NCI-H2227 treated with DMSO at 0.1 percent for 48 hours (cell line): ENCODE measurements at places on chromosomes 7 and 10.

DNA sequence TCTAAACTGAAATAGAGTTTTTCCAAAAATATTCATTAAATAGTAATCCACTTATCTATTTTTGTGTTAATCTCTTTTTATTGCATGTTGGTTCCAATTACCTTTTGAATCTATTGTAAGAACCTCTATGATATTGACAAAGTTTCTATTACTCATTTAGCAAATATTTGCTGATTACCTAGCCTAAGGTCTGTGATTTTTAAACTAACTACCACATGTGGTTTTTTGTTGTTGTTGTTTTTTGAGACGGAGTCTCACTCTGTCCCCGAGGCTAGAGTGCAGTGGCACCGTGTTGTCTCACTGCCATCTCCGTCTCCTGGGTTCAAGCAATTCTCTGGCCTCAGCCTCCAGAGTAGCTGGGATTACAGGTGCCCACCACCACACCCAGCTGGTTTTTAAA is 2.0 kb upstream of the ASB13 start:
- DNase-seq = no peak

- DNase-seq = no peak
These were observed 239.7 kb upstream of the MKLN1 start for GRCh38 chr7:131087756-131088658.

DNA sequence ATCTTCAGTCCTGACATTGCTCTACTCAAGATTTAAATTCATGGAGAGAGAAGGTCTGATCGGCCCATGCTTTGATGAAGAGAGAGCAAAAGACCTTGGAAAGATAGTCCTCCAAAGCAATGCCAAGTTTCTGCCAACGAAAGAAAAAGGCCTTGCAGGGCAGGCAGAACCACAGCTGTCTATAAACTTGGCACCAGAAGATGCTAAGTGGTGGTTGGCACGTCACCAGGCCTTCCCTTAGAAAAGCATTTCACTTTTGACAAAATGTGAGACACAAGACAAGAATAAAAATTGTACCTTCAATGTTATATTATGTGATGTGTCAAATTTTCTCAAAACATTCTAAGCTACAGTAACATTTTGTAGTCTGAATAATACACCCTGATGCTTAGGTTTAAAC is 42.0 kb upstream of the FGFR2 start:
- no peak for DNase-seq

GRCh38 chr10:96250349-96250748 is 21.0 kb downstream of the BLNK start:
- no peak for DNase-seq

- no peak for DNase-seq
These were observed 623.4 kb upstream of the NRG3 start for GRCh38 chr10:81251457-81252115.

DNA sequence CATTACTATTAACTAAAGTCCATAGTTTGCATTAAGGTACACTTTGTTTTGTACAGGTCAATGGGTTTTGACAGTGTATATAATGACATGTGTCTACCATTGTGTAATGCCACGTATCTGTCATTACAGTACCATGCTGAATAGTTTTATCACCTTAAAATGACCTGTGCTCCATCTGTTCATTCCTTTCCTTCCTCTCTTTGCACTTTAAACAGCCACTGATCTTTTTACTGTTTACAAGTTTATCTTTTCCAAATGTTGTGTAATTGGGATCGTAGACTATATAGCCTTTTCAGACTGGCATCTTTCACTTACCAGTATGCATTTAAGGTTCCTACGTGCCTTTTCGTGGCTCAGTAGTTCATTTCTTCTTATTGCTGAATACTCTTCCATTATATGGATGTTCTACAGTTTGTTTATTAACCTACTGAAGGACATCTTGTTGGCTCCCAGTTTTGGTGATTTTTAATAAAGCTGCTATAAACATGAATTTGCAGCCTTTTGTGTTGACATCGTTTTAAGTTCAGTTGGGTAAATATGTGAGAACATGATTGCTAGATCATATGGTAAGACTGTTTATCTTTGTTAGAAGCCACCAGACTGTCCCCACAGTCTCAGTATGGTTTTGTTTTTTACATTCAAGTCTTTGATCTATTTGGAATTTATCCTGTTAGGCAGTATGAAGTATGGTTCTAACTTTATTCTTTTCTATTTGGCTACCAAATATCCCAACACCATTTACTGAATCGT is 24.7 kb downstream of the STAM start:
- DNase-seq = no peak

GRCh38 chr7:16323313-16323712 is 98.0 kb downstream of the CRPPA start:
- no peak for DNase-seq

DNA sequence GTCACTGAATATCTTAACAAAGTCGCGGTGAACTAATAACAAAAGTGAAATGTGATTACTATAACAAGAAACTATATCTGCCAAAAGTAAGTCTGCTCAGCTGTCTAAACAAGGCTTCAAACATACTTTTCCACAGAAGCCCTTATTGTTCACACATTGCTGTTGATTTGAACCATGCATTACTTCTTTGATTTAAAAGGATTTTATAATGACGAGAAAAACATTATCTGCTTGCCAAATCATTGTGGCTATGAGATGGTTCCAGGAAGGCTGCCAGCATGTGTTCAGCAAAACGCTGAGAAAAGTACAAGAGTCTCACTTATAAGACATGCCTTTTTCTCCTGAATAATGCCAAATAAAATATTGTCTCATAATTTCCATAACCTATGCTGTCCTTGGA is 24.4 kb downstream of the RNF133 start:
- DNase-seq = no peak

- DNase-seq = no peak
These were observed 30.7 kb downstream of the RTKN2 start for GRCh38 chr10:62237966-62238365.

DNA sequence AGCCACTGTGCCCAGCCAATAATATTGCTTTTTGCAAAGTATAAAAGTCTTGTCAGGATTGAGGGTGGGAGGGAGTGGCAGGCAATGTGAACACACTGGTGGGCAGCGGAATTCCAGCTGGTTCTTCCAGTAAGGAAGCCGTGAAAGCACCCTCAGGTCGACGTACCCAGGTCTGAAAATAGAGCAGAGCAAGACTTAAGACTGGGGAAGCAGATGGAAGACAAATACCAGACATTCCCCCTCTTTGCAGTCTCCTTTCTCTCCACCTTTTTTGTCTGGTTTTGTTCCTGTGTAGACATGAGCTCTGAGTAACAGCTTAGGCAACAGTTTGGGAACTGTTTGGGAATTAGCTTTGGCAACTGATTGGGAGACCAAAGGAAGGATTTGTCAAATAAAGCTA is 17.6 kb upstream of the CSTF2T start:
- no peak for DNase-seq

DNA sequence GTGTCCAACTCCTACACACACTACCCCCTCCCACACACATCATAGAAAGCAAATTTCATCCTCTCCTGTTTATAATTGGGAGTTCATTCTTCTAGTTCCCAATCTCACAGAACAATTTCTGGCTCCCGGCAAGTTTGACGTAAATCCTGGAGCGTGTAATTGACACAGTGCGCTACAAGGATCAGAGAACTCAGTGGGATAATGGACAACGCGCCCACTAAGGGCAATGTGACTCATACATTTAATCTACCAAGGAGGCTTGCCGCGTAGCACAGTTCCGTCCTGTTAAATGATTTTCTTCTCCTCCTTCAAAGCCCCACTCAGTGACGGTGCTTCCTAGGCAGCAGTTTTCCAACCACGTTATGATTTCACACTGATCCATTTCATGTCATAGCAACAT is 277.6 kb downstream of the SFMBT2 start:
- DNase-seq = no peak

- DNase-seq = no peak
These were observed 467.8 kb downstream of the ARL4A start for GRCh38 chr7:13155188-13155587.

DNA sequence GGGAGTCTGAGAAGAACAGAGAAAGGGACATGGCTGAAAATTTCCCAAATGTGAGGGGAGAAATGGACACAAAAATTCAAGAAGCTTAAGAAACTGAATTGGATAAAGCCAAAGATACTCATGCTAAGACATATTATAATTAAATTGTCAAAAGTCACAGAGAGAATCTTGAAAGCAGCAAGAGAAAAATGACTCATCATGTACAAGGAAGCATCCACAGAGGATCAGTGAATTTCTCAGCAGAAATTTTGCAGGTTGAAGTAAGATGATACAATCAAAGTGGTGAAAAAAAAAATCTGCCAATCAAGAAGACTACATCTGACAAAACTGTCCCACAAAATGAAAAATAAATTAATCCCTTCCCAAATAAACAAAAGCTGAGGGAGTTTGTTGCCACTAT is 56.8 kb downstream of the MPP7 start:
- DNase-seq = no peak

- peak; percentile 5 for DNase-seq
These were observed 2.0 kb downstream of the CUL1 start for GRCh38 chr7:148700661-148701064.

- DNase-seq = no peak
These were observed 50.5 kb upstream of the GPR141 start for GRCh38 chr7:37633048-37633447.

DNA sequence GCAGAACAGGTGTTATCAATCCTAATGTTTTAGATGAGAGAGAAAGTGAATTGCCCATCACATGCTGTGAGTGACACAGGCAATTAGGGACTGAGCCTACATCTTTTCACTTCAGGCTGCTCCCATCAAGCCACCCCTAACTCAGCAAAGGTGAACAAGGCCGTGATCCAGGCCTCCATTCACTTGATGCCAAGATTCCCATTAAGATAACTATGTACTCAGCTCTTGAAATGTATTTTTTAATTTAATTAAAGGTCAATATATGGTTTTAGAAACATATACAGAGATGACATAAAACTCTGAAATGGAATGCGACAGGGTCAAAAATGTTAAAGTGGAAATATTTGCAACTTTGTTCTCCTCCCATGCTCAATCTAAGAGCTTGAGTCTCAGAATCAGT is 27.9 kb upstream of the UBE2H start:
- DNase-seq = no peak

DNA sequence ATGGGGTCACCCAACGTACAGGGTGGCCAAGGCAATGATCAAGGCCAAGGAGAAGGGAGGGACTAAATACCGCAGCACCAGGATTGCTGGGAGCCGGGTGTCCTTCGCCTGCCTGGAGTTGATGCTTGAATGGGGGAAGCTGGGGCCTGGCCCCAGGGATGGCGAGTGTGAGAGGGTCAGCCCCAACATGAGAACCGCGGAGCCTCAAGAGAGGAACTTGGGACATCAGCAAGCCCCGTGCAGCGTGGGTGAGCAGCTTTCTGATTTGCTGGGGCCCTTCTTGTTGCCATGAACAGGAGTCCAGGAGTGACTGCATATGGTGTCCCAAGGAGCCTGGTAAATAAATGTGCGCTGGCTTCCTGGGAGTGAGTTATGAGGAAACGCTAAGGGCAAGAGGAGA is 72.8 kb upstream of the PITRM1 start:
- no peak for DNase-seq

GRCh38 chr10:44065788-44066526 is 318.9 kb downstream of the CXCL12 start:
- DNase-seq = no peak

GRCh38 chr10:43926875-43927406 is 278.3 kb upstream of the ZNF32 start:
- DNase-seq = no peak

DNA sequence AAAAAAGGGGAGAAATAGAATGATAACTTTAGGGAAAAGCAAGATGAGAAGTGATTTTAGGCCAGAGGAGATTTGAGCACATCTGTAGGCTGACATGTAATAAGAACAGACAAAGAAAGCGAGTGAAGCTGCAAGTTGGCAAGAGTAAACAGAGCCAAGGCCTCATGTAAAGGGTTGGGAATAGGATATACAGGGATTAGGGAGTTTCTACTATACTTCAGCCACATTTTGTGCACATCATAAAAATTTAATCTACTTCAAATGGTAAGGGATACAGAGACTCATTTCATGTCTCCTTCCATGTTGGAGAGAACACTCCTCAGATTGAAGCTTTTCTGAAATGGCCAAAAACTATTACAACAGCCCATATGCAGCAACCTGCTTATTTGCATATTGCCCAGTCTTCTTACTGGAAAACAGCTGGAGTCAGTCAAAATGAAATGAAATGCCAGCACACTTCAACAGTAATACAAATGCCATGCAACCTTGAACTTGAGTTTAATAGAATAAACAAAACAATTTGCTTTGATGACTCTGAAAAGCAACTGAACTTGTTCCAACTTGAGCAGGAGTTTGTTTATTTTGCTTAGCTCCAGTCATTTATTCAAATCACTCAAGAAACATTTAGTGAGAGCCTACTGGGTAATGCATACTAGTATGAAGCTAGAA is 49.9 kb downstream of the NRCAM start:
- no peak for DNase-seq

DNA sequence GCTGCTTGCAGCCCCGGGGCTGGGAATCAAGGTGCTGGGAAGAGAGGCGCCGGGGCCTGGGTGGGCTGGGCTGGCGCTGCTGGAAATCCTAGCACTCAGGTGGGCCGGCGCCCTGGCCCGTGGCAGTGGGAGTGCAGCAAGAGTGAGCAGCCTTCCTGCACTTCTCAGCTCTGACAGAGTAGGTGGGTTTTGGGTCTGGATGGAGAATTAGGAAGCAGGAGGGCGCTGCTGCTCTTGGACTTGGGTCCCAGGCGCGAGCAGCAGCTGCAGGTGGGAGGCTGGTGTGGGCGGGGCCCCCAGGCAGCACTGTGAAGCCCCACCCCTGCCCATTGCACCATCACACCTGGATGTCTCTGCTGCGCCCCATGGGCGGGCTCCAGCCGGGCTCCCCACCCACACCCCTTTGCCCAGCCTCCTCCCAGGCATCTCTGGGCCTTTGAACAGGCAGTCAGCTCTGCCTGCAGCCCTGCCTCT is 6.0 kb downstream of the BRI3 start:
- DNase-seq = no peak

- no peak for DNase-seq
These were observed 258.9 kb upstream of the NPY start for GRCh38 chr7:24025094-24025493.

GRCh38 chr7:90706072-90706716 is 110.1 kb downstream of the CDK14 start:
- DNase-seq = no peak
